Activated naive CD8-positive, alpha-beta T cell treated with anti-CD3 and anti-CD28 coated beads, Interleukin-2, amount 10 ng/mL, durations not matched to agents 7 days and 5 days (primary cell): ENCODE measurements at places on chromosomes 2 and 18. TPM values are rescaled to one million over a fixed set of nuclear protein-coding genes. Genes with fewer than 3 reads are reported as not detected.

Gene IL1F10
- not detected for total RNA-seq

Gene RAB31
- total RNA-seq: 0.94 TPM

Gene OSBPL6
- 0.08 TPM for total RNA-seq

Gene POTEI
- not detected for total RNA-seq

Gene PRKAG3
- not detected for total RNA-seq

Gene SP5
- not detected for total RNA-seq

Gene CKAP2L
- 40.3 TPM for total RNA-seq

Gene CRACDL
- 0.61 TPM for total RNA-seq

Gene NYAP2
- total RNA-seq: not detected

Gene TDRD15
- 0.06 TPM for total RNA-seq

Gene PCARE
- not detected for total RNA-seq

Gene GALNT13
- 0.64 TPM for total RNA-seq

Gene MEP1B
- total RNA-seq: not detected

Gene ST8SIA5
- total RNA-seq: not detected

Gene CHST9
- total RNA-seq: not detected

Gene YES1
- 22.0 TPM for total RNA-seq

Gene PLB1
- total RNA-seq: 0.30 TPM

Gene VAMP5
- total RNA-seq: 70.8 TPM

Gene SERPINB3
- not detected for total RNA-seq

Gene ACADL
- not detected for total RNA-seq

Gene ERBB4
- total RNA-seq: not detected

Gene SLC30A3
- total RNA-seq: 0.34 TPM

Gene CD207
- total RNA-seq: not detected

Gene STPG4
- 0.74 TPM for total RNA-seq
